Stimulated activated CD4-positive, alpha-beta T cell treated with anti-CD3 and anti-CD28 coated beads, Interleukin-2, amount 100 ng/mL, for 48 hours (primary cell): ENCODE measurements at places on chromosomes 7 and 10.

- DNase-seq, result no peak
Measured at GRCh38 chr10:31209478-31209877, 109.5 kb upstream of the ZEB1 start.

GRCh38 chr10:77160679-77161078, 476.9 kb downstream of the KCNMA1 start:
- no peak for DNase-seq

DNA sequence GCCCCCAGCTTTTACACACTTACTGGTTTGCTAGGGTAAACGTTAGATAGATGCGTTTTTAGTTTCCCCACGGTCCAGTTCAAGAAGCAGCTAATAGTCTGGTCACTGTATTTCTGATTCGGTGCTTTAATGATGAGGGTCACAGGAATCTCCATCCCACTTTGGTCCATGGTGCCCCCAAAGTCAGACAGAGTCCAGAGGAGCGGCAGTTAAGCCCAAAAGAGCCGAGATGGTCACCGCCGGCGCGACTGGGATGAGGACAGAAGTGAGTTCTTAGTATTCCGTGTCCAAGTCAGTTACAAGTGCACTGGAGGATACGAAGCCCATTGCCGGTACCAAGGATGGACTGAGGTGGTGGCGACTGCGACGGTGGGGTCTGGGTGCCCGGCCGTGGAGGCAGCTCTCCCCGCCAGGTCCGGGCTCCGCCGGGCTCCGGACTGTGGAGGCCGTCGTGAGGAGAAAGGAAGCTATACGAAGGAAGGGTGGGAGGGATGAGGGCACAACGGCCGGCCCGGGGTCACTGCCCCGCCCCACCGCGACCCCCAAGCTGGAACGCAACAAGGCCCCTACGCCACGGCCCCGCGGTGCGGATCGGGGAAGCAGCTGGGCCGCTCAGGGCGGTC, 663 bp downstream of the HERPUD2 start:
- DNase-seq, result no peak

GRCh38 chr10:127942811-127943210, 35.9 kb downstream of the PTPRE start:
- no peak for DNase-seq

GRCh38 chr10:48525113-48525512, 79.8 kb downstream of the ARHGAP22 start:
- DNase-seq, result no peak

DNA sequence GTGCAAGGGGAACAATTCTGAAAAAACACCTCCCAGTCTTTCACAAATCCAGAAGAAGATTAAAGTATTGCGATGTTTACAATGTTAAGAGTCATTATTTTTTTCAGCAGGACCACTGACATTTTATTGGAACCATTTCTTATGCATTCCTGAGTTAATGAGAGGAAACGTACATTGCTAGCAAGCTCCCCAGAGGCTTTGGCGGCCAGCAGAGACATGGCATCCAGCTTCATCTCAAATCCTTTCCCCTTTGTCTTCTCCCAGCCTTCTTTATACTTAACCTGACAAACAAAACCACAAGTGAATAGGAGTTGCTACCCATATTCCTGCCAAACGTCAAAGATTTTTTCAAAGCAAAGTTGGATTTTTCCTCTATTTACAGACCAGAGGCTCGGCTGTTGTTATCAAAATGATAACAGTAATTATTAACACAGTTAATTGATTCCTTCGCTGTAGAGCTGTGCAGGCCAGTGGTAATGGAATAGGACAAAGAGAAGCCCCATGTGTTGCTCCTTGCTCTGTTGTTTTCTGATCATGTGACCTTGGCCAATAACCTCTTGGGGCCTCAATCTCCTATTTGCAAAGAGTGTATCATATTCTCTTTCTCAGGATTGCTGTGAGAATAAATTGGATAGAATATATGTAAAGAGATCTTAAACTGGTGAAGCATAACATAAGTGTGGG, 32.0 kb downstream of the NRAP start:
- DNase-seq, result no peak

DNA sequence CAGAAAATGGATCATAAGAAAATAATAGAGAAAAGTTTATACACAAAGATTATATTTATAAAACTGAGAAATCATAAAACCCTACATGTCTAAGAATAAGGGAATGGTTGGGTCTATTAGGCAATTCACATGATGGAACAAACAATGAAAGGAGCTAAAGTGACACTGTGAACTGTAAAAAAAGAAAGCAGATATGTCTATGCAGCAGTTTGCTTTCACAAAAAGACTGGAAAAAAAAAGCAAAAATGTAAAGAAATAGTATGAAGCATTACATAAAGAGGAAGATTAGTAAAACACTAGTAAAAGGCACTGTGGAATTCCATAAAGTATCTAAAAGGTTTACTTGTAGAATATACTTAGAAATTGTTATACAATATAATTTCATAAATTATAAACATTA, 95.9 kb downstream of the HBP1 start:
- DNase-seq, result no peak

DNA sequence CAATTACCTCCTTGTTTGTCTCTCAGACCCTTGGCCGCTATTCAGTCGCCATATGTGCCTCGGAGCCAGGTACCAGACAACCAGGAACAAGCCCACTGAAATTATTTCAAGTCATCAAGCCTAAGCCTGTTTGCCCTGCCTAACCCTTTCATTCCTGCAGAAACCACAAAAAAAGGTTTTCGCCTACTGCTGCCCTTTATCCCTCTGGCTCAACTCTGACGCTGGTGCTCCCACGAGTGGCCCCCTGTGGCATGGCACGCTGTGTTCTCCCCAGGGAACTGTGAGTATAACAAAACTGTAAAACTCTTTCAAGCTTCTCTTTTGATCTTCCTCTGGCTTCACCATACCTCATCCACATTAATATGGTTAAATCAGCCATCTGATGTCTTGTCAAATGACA, 215.7 kb upstream of the CDC14C start:
- no peak for DNase-seq

- no peak for DNase-seq
Measured at GRCh38 chr10:121891103-121891502, 36.7 kb downstream of the ATE1 start.

DNA sequence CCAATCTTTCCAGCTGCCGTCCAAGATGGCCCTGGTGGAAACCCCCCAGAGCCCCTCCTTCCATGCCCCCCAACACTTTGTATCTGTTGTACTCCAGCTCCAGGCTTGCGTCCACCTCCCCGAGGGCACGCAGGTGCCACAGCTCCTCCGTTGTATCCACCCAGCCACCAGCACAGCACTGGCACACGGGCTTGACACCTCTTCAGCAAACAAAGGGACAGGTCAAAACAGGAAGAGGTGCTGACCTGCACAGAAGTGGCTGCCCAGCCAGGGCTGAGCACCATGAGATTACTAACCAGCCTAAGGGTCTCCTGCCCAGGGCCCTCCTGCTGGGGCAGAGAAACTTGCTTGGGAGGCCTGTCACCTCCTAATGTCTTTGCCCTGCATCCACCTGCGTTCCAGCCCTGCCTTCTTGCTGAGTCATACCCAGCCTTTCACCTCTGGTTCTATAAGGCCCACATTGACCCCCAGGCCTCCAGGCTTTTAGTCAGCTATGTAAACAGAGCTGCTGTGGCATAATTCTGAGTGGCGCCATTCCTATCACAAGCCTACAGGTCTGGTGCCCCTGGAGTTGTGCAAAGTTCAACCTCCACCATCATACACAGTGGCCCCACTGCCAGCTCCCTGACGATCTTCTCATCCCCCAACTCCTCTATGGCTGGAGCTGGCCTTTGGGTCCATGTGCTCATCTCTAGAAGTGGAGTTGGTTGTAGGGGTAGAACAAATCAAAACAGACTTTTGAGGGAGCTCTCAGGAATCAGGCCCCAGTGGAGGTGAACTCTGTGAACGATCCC, 20.9 kb downstream of the SLC29A3 start:
- no peak for DNase-seq

GRCh38 chr7:144907577-144907976, 71.7 kb upstream of the TPK1 start:
- no peak for DNase-seq

- DNase-seq, result no peak
Measured at GRCh38 chr7:128104108-128104742, 73.0 kb upstream of the LRRC4 start.

GRCh38 chr10:34814913-34815184, 247 bp downstream of the PARD3 start:
- no peak for DNase-seq

DNA sequence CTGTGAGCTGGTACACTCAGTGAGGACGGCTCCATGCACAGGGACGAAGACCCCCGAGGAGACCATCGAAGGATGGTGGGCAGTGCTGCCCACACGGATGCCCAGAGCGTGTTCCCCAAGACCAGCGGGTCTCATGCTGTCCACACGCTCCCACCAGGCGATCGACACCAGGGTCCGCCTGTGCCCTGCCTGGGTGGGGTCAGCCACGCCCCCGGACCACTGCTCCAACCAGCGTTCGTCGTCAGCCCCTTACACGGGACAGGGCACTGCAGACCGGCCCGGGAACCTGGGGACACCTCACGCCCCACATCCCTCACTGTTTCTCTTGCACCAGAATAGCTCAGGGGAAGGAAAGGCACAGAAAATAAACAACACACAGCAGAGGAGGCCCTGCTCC, 223.5 kb downstream of the DNAJB6 start:
- no peak for DNase-seq

- DNase-seq, result no peak
Measured at GRCh38 chr7:125773113-125773785, 843.6 kb upstream of the POT1 start.

- DNase-seq, result peak; percentile 2
Measured at GRCh38 chr7:47179812-47180515, 401.9 kb downstream of the TNS3 start.

DNA sequence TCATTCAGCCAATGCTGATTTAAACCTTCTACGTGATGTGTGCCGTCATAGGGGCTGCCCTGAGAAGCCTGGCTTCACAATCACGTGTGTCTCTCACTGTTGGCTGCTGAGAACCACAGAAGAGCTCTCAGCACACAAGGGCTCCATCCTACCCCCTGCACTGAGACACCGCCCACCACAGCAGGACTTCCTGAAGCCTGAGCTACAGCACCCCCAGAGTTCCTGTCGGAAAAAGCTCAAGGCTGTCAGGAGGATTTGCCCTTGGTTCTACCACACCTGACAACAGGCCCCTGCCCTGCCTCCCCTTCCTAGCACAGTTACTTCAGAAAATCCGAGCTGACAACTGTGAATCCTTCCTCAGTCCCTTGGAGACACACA, 191.9 kb downstream of the MAD1L1 start:
- no peak for DNase-seq

GRCh38 chr7:134856091-134856490, 76.7 kb downstream of the CALD1 start:
- DNase-seq, result no peak

GRCh38 chr10:114420811-114421485, 16.6 kb upstream of the AFAP1L2 start:
- DNase-seq, result no peak

- DNase-seq, result no peak
Measured at GRCh38 chr10:68223535-68224165, 8.3 kb downstream of the ATOH7 start.

GRCh38 chr7:138565451-138566114, 105.5 kb downstream of the TRIM24 start:
- DNase-seq, result no peak

- DNase-seq, result no peak
Measured at GRCh38 chr7:144255471-144255897, 9.1 kb downstream of the OR2A7 start.

- no peak for DNase-seq
Measured at GRCh38 chr10:107126512-107127065, 37.9 kb downstream of the SORCS1 start.

GRCh38 chr10:251982-252582, 116.8 kb downstream of the ZMYND11 start:
- DNase-seq, result no peak

GRCh38 chr10:49368256-49368655, 27.6 kb downstream of the DRGX start:
- DNase-seq, result no peak
